ENCODE measurements at places on chromosomes 1 and 21.

DNA sequence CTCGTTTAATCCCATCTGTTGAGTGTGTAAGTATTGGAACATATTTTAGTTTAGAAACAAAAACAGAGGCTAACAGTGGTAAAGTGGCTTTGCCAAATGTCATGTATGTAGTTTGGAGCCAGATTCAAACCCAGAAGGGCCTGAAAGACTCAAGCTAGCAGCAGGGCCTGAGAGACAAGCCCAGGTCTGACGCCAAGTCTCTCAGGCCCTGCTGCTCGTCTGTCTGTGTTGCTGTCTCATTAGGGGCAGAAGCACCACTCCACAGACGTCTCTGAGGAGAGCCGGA is 8.3 kb downstream of the CITED4 start:
- H3K4me1 ChIP-seq: peaks cover 4% of the 10 kb centered on the region
- no peak for DNase-seq
- peaks cover 2% of the 10 kb centered on the region for H3K27me3 ChIP-seq
- H3K27ac ChIP-seq: no peak overlapping the region
- no peak overlapping the region for H3K4me3 ChIP-seq

DNA sequence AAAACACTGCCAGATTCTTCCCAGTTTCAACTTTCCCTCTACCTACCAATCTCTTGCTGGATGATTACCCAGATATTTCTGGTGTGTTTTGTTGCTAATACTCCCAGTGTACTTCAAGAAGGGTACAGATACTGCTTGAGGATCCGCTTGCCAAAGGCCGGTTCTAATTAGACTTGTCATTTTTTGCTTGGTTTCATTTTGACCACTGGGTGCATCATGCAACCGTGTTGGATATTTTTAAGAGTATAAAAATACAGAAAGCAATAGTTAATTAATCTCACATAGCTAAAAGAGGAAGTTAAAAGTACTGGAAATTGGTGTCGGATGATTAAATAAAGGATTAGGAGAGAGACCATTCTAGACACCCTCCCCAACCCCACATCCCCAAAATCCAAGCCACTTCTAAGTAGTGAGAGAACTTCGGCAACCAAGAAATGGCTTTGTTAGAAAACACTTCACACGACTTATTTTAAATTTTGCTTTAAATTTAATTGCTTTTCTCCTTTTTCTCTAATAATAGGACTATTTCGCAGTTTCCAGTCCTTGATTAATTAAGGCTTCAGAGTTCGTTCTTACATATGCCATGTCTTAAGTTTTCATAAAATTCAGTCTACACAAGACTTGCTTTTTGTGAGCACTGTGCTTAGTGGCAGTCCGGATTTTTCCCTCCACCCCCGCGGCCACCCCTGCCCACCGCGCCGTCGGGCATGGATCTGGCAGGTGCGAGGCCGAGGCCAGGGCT is 2.5 kb upstream of the CDKN2C start:
- H3K27me3 ChIP-seq: peaks cover 8% of the 10 kb centered on the region
- peak overlapping the region; percentile 83 for H3K27ac ChIP-seq
- peaks cover 20% of the 10 kb centered on the region for H3K4me1 ChIP-seq
- peak overlapping the region; percentile 73 for H3K4me3 ChIP-seq
- H3K36me3 ChIP-seq: no peaks in the 10 kb centered on the region

DNA sequence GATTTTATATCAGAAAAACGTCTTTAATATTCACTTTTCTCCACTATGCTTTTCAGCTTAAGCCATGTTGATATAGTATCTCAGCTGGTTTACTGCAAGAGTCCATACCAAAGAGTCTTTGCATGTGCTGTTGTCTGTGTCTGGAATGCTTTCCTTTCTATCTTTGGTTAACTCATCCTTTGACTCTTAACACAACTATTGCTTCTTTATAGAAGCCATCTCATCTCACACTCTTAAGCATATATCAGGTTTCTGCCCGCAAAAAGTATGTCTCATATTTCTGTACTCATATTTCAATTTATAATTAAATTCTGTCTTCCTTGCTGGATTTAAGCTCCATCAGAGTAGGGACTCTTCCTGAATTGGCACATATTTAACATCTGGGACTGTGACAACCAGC is 220.9 kb upstream of the KCNK2 start:
- no peak overlapping the region for H3K27ac ChIP-seq
- DNase-seq: no peak
- H3K36me3 ChIP-seq: no peaks in the 10 kb centered on the region
- H3K4me3 ChIP-seq: no peak overlapping the region
- H3K27me3 ChIP-seq: no peaks in the 10 kb centered on the region
- H3K4me1 ChIP-seq: no peaks in the 10 kb centered on the region

DNA sequence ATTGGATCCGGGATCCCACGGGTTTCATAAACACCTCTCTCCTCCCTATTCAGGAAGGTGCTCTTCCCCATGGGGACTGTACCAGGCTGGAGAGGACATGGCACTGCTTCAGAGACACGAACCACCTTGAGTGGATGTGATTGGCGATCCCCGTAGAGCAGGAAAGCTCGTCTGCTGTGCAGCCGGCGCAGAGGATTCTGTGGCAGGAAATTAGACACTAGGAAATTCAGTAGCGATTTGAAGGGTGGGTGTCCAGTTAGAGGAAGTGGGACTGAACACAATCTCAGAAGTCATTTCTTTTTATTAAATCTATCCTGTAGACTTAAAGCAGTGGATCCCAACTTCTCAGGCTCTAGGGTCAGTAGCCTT is 767 bp downstream of the PDIK1L start:
- no peak for DNase-seq
- H3K27ac ChIP-seq: peak overlapping the region; percentile 81
- H3K4me1 ChIP-seq: peaks cover 17% of the 10 kb centered on the region

- H3K36me3 ChIP-seq: no peaks in the 10 kb centered on the region
- DNase-seq: no peak
- no peak overlapping the region for H3K4me3 ChIP-seq
- H3K4me1 ChIP-seq: no peaks in the 10 kb centered on the region
- H3K27ac ChIP-seq: no peak overlapping the region
Observed at GRCh38 chr1:94527447-94528031, 14.0 kb downstream of the F3 start.

DNA sequence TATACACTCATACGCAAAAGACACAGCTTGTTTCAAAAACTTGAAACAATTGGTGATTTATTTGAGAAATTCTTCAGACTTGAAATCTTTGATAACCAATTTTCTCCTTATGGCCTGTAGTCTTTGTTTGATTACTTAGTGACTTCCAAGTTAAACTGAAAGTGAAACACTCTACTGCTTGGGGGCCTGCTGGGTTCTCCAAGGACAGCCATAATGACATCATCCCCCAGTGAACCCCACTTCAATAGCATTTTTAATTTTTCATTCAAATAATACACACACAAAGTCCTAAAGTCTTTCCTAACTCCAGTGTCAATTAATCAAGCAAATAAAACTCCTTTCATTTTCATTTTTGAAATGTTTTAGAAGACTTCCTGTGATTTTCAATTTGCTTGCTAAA is 59.2 kb downstream of the KRTAP19-8 start:
- H3K27me3 ChIP-seq: no peaks in the 10 kb centered on the region
- H3K36me3 ChIP-seq: no peaks in the 10 kb centered on the region
- no peak overlapping the region for H3K4me3 ChIP-seq
- DNase-seq: no peak

DNA sequence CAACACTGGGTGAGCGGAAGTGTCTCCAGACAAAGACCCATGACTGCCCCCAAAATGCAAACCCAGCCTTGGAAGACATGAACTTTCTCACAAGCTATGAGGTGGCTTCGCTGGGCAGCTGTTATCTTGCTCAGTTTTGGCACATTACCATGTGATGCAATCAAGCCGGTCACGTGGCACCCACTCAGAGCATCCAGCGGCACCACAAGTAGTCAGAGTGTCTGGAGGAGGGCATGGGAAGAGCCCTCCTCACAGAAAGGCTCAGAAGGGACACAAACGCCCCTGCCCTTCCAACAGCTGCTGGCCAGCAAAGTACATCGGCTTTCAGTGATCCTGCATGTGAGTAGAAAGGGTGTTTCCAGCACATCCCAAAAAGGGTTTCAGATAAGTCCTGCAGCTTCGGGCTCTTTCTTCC is 145.5 kb upstream of the IRF2BP2 start:
- H3K27ac ChIP-seq: no peak overlapping the region
- no peaks in the 10 kb centered on the region for H3K36me3 ChIP-seq
- DNase-seq: no peak
- H3K27me3 ChIP-seq: no peaks in the 10 kb centered on the region

GRCh38 chr1:54425152-54425584 is 19.0 kb upstream of the SSBP3 start:
- H3K36me3 ChIP-seq: no peaks in the 10 kb centered on the region
- no peaks in the 10 kb centered on the region for H3K4me1 ChIP-seq
- H3K27ac ChIP-seq: no peak overlapping the region
- DNase-seq: no peak

DNA sequence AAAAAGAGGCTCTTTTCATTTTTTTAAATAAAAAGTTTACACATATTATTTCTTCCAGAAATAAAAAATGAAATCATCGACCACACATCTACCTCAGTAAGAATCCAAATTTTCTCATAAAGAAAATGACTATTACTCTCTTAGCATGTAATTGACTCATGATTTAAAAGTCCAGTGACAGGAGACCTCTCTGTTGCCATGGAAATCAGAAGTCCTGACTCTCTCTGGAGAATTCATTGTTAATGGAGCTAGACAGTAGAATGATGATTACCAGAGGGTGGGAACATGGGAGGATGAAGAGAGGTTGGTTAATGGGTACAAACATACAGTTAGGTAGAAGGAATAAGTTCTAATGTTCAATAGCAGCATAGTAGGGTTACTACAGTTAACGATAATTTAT is 5.0 kb upstream of the CLCA4 start:
- no peak for DNase-seq
- no peaks in the 10 kb centered on the region for H3K36me3 ChIP-seq
- no peaks in the 10 kb centered on the region for H3K27me3 ChIP-seq
- no peak overlapping the region for H3K27ac ChIP-seq
- no peaks in the 10 kb centered on the region for H3K4me1 ChIP-seq
- H3K4me3 ChIP-seq: no peak overlapping the region

GRCh38 chr1:43708002-43708410 is 670 bp downstream of the ST3GAL3 start:
- H3K36me3 ChIP-seq: peaks cover 19% of the 10 kb centered on the region
- H3K4me1 ChIP-seq: peaks cover 17% of the 10 kb centered on the region
- H3K27me3 ChIP-seq: no peaks in the 10 kb centered on the region
- peak overlapping the region; percentile 81 for H3K4me3 ChIP-seq
- H3K27ac ChIP-seq: peak overlapping the region; percentile 16

GRCh38 chr1:165254376-165254775 is 102.1 kb downstream of the LMX1A start:
- H3K27me3 ChIP-seq: no peaks in the 10 kb centered on the region
- H3K27ac ChIP-seq: no peak overlapping the region
- no peaks in the 10 kb centered on the region for H3K4me1 ChIP-seq
- no peaks in the 10 kb centered on the region for H3K36me3 ChIP-seq
- no peak overlapping the region for H3K4me3 ChIP-seq

DNA sequence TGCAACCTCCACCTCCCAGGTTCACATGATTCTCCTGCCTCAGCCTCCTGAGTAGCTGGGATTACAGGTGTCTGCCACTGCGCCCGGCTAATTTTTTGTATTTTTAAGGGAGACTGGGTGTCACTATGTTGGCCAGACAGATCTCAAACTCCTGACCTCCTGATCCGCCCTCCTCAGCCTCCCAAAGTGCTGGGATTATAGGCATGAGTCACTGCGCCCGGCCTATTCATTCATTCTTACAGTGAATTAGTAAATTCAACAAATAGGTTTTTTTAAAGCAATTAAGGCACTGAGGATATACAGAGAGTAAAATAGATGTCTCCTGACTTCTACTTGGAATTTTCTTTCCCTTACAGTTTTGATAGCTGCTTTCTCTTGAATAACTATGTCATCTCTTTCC is 43.5 kb downstream of the CDC42 start:
- peaks cover 26% of the 10 kb centered on the region for H3K4me1 ChIP-seq
- no peak for DNase-seq
- peaks cover 51% of the 10 kb centered on the region for H3K36me3 ChIP-seq
- no peaks in the 10 kb centered on the region for H3K27me3 ChIP-seq
- no peak overlapping the region for H3K4me3 ChIP-seq

DNA sequence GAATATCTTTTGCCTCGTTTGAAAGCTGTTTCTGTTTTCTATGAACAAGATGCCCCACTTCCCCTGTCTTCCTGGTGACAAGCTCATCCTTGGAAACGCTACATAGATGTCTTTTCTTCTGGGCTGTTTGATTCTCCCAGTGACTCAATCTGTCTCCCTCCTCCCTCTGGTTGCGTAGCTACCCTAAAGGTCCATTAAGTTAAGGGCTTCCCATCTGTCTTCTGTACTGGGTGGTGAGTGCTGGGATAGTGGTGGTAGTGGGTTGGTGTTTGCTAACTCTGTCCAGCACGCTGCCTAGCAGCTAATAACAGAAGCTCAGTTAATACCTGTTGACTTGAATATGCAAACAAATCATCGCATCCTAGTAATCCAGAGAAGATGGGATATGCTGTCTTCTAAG is 50.2 kb upstream of the GCLM start:
- H3K4me1 ChIP-seq: no peaks in the 10 kb centered on the region
- H3K27me3 ChIP-seq: peaks cover 5% of the 10 kb centered on the region
- H3K36me3 ChIP-seq: no peaks in the 10 kb centered on the region
- no peak overlapping the region for H3K27ac ChIP-seq

DNA sequence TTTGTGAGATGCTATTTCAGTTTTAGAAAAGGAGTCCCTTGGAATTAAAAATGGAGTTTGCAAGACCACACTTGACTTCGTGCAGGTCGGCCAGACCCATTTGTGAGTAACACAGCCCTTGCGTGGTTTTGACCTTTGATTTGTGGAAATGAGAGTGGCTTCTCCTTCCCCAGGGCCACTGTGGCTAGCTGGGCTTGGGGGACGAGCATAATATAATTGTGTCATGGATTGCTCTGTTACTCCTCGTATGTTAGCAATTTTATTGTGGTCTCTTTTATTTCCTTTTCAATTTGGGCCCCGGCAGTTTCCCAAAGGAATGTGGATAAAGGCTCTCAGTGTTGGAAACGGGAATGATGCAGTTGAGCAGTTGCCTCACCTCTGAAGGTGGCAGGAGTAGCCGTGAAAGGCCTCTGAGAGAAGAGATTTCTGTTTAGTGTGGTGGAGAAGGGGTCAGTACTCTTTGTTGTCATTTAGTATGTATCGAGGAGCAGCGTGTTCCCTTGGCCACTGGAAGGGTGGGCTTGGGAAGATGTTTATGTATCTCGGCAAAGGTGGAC is 194.6 kb downstream of the PBX1 start:
- no peak overlapping the region for H3K4me3 ChIP-seq
- H3K36me3 ChIP-seq: no peaks in the 10 kb centered on the region
- H3K27me3 ChIP-seq: no peaks in the 10 kb centered on the region
- DNase-seq: no peak
- H3K4me1 ChIP-seq: no peaks in the 10 kb centered on the region

DNA sequence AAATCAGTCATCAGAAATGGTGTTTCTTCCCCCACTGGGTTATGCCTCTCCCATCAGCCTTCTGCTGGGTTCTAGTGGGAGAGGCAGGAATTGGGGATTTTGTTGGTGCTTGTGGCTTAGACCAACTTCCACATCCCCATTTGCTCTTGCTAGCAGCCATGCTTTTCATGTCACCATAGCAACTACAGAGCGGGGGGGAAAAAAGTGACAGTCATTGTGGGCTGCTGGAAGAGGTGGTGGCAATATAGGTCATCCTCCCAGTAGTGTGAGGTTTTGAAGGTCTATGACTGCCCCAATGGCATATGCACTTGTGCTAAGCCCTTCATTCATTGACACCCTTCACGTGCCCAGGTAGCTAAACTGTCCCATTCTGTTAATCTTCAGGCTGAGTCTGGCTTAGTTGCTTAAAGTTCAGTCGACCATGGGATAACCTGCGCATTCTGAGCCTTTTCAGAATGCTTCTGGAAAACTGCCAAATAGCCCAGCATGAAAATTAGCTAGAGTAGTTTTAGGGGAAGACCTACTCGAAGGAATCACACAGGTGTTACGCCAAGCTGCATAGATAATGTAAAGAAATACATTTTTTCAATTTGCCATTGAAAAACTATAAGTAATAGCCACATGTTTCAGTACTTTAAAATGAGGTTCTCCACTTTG is 53.7 kb upstream of the ZNF326 start:
- peak; percentile 10 for DNase-seq
- H3K36me3 ChIP-seq: no peaks in the 10 kb centered on the region
- no peak overlapping the region for H3K4me3 ChIP-seq
- no peak overlapping the region for H3K27ac ChIP-seq
- H3K4me1 ChIP-seq: no peaks in the 10 kb centered on the region

Data from B cell (primary cell).